ENCODE measurements at places on chromosomes 2 and 18. TPM values are rescaled to one million over a fixed set of nuclear protein-coding genes. Genes with fewer than 3 reads are reported as not detected.

CPLX4 gene
- not detected for total RNA-seq

FTCDNL1 gene
- 3.0 TPM for total RNA-seq

CD8B2 gene
- total RNA-seq = not detected

ZNF396 gene
- total RNA-seq = 0.70 TPM

PID1 gene
- total RNA-seq = 8.4 TPM

EFHD1 gene
- total RNA-seq = 26.3 TPM

SCYGR4 gene
- not detected for total RNA-seq

CXCR1 gene
- 1.1 TPM for total RNA-seq

MOGAT1 gene
- total RNA-seq = 0.38 TPM

ZNF24 gene
- 50.2 TPM for total RNA-seq

ANKRD36C gene
- total RNA-seq = 5.6 TPM

SERPINB3 gene
- total RNA-seq = not detected

B4GALT6 gene
- 9.0 TPM for total RNA-seq

DSG3 gene
- total RNA-seq = not detected

GALNT14 gene
- total RNA-seq = 0.38 TPM

TEKT4 gene
- 0.16 TPM for total RNA-seq

MC5R gene
- total RNA-seq = not detected

RELCH gene
- total RNA-seq = 11.1 TPM

TGFA gene
- 1.0 TPM for total RNA-seq

ST8SIA3 gene
- not detected for total RNA-seq

ADCYAP1 gene
- not detected for total RNA-seq

FRZB gene
- 1.3 TPM for total RNA-seq

CCDC102B gene
- total RNA-seq = 3.9 TPM

CAPN13 gene
- not detected for total RNA-seq

EML6 gene
- total RNA-seq = 0.16 TPM

SLC9A4 gene
- total RNA-seq = not detected

CCDC85A gene
- 5.3 TPM for total RNA-seq

TDRD15 gene
- not detected for total RNA-seq

PRKAG3 gene
- total RNA-seq = not detected

TMEM17 gene
- 1.3 TPM for total RNA-seq

TYMS gene
- total RNA-seq = 6.0 TPM

TTN gene
- total RNA-seq = 3,032 TPM

DOCK10 gene
- total RNA-seq = 2.3 TPM

APCDD1 gene
- 34.5 TPM for total RNA-seq

CDK15 gene
- 0.35 TPM for total RNA-seq

GATA6 gene
- total RNA-seq = 56.3 TPM

IKZF2 gene
- total RNA-seq = 4.7 TPM

ATP6V1C2 gene
- 1.9 TPM for total RNA-seq
